Fibroblast of skin of back (primary cell): ENCODE measurements at places on chromosomes 7 and 10.

DNA sequence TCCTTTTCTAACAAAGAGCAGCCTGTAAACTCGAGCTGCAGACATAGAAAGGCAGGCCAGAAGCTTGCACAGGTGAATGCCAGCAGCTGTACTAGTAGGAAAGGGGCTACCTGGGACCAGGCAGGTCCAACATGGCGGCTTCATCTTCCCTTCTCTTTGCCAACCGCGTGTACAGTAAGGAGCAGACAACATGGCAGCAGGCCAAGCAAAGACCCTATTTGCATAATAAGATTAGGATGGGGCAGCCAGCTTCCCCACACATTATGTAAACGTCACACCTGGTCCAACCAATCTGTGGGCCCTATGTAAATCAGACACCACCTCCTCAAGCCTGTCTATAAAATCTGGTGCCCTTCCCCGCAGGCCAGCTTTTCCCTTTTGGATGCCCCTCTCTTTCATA is 1186.5 kb upstream of the AUTS2 start:
- DNase-seq: no peak

DNA sequence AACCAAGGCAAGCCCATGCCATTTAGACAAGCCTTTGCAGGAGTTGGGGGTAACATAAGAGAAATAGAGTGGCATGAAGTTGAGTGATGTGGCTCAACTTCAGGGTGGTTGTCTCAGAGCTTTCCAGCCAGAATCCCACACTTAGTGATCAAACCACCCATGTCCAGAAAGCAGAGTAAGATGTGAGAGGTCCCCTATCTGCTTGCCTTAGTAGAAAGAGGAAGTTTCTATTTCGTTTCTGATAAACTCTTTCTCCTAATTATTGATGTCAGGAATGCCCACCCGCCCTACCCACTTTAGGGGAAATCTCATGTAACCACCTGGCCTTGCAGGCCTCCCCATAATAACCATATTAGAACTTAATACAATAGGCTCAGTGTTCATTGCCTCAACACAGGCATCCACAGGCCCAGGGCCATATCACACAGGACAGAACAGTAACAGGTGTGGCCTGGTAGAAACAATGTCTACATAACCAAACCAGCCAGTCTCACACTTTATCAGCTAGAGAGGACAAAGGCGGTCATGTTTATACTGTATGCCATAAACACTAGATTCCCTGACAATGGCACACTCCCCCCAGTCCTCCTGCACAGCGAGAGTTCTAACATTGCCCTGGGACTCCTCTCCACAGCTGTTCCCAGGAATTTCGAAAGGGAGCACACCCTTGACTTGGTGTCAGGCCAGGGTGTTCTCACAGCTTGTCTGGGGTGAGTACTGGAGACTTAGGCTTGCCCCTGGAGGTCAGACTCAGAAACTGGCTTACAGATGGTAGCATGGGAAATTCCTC is 364.4 kb downstream of the CXCL12 start:
- DNase-seq: no peak

GRCh38 chr7:64774204-64774842 is 19.9 kb upstream of the ZNF138 start:
- DNase-seq: no peak

DNA sequence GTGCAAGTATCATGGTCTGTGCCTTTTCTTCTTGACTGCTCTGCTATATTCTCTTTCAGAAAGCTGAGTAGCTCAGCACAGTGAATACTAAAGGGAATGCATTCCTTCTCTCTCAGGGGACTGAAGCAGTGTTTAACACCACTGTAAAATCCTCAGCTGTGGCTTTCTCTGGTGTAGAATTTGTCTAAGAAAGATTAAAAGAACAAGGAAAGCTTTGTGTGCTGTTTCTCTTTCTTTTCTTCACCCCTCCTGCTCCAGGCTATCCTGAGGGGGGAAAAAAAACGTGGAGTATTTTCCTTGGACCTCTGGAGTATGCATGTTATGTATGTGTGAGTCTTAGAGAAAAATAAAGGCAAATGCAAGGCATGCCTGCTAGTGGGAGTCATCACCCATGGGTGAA is 383.9 kb downstream of the AUTS2 start:
- peak; percentile 86 for DNase-seq

DNA sequence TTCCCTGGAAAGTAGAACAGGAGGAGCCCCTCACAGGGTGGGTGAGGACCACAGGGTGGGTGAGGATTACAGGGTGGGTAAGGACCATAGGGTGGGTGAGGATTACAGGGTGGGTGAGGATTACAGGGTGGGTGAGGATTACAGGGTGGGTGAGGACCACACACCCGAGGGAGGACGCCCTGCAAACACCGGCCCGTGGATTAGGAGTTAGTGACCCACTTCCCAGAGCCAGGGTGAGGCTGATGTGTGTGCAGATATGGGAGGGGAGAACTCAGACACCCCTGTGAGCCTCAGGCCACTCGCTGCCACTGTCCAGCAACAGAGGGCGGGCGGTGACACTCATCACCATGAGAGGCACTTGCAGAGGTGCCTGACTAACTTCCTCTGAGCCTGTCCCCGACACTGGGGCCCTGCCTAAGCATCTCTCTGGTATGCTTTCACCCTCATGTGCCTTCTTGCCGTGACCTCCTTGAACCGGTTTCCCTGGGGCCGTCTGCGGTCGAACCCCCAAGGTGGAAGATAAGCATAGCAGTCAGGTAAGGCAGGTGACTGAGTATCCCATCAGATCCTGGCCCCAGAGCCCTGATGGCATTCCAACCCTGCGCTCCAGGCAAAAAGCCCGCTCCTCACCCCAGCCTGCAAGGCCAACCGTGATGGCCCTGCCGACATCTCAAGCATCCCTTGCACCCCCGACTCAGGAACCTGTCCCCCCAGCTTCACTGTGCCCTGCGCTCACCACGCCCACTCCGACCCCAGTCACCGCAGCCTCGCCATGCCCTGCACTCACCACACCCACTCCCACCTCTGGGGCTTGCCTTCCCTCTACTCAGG is 74.1 kb downstream of the FAM53B start:
- no peak for DNase-seq

- no peak for DNase-seq
Observed at GRCh38 chr10:91051829-91052228, 130.9 kb upstream of the ANKRD1 start.

DNA sequence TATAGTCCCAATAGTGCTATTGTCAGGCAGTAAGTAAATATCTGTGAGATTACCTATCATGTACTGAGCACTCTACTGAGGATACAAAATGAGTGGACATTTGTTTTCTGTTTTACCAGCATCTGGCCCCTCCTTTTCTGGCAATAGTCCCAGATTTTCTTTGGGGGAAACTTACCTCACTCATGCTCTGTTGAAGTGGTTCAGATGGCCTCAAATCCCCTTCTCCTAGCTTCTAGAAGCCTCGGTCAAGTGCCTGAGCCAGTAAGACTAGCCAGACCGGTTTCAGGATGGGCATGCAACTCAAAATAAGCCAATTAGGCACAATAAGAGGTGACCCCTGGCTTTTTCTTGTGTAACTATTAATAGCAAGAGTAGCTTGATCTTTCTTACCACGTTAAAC is 19.7 kb downstream of the TRDMT1 start:
- no peak for DNase-seq

- DNase-seq: no peak
Observed at GRCh38 chr7:99194301-99194700, 13.6 kb downstream of the KPNA7 start.

- peak; percentile 24 for DNase-seq
Observed at GRCh38 chr10:24118246-24118645, 90.7 kb upstream of the KIAA1217 start.

- DNase-seq: no peak
Observed at GRCh38 chr7:151891182-151891581, 14.3 kb upstream of the PRKAG2 start.

DNA sequence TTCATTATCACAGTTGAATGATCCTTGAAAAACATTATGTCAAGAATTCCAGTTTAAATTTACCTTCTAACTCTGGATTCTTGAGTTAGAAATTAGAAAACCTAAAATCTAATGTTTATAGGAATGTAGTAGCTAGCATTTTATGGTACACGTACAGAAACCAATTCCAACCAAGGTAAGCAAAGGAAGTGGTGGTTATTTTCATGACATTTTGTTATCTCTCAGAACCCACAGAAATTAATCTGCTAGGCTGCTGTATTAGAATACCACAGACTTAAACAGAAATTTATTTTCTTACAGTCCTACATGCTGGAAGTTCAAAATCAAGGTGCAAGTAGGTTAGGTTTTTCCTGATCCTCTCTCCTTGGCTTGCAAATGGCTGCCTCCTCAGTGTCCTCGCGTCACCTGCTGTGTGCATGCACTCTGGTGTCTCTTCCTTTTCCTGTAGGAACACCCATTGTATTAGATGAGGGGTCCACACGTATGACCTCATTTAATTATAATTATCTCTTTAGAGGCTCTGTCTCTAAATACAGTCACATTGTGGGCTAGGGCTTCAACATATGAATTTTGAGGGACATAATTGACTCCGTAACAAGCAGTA is 8.5 kb upstream of the CSTF2T start:
- no peak for DNase-seq

DNA sequence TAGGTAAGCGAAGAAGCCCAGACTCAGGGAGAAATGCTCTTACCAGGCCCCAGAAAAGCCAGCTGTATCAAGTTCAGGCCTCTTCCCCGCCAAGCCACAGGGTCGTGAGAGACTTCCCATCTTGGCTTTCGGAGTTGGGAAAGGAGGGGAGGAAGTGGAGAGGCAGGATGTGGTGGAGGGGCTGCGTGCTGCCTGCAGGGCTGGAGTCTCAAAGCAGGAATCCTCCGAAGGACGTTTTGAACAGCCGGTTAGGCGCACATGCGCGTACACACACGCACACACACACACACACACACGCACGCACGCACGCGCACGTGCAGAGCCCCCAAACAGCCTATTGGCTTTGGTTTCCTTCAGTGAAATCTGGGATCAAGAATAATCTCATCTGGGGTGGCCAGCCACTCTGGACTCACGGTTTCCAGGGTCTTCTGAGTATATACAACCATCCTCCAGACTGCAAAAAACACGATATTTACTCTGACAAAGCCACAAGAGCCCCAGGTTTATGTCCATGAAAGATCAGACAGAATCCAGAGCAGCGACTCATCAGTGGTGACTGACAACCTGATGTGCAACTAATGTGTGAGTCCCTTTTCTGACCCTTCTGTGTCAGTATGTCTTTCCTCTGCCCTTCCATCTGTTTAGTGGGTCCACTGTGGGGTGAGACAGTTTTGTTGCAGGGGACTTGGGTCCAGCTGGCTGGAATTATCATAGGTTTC is 115.0 kb upstream of the ZNF438 start:
- peak; percentile 87 for DNase-seq

- peak; percentile 21 for DNase-seq
Observed at GRCh38 chr10:118753331-118754228, 1.2 kb downstream of the CACUL1 start.

DNA sequence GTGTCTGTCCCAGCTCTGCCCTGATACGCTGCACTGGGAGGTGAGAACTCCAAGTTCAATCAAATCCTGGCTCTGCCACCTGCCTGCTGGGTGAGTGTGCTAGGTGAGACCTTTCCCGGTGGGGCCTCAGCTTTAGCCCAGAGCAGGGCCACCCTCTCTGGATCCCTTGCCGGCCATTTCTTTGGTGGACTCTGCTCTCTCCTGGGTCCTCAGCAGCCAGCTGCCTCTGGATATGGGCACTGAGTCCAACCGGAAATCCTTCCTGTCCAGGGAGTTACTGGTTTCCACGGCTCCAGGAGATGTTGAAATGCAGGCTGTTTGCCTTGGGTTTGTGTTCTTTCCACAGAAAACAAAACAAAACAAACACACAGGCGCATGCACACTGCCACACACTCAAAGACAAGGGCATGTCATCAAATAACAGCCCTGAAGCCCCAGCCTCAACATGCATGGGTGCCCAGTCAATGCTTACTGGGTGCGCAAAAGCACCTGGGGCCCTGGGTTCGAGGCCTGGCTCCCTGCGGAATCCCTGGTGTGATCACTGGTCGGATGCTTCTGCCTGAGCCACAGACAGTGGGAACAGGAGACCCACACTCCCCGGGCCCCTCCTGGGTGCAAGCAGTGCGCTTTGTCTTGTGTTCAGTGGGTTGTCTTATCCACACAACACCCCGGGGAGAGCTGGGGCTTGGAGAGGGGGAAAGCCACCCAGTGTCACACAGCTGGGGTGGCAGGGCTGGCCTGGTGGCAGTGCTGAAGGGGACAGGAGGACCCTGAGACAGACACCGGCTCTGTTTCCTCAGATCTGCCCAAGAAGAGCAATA is 33.1 kb downstream of the PPIF start:
- DNase-seq: peak; percentile 67

DNA sequence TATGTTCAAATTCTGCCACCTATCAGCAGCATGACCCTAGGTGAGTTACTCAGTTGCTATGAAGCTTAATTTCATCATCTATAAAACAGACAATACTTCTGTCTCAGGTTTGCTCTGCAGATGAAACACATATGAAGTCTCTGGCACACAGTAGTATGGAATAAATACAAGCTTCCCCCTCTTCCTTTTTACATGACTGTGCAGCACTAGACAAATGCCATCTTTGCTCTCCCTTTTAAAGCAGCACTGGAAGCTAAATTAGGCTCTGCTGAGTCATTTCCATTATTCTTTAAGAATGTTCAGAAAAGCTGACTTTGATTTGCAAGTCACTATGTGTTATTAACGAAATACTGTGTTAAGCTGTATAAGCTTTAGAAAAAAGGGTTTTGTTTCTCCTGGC is 40.7 kb upstream of the ANAPC16 start:
- DNase-seq: peak; percentile 68

DNA sequence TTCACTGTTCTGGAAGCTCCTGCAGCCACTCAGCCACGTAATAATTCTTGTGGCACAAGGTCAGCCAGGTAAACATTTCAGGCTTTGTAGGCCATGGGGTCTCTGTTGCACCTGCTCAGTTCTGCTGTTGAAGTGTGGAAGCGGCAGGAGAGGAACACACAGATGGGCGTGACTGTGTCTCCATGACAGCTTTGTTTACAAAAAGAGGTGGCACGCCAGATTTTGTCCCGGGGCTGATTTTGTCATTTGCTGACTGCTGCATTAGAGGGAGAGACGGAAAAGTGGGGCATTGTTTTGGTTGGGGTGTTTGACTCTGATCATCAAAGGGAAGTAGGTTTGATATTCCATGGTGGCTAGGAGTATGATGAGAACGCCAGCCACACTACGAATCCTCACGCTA is 103.1 kb downstream of the PRKAG2 start:
- DNase-seq: no peak

DNA sequence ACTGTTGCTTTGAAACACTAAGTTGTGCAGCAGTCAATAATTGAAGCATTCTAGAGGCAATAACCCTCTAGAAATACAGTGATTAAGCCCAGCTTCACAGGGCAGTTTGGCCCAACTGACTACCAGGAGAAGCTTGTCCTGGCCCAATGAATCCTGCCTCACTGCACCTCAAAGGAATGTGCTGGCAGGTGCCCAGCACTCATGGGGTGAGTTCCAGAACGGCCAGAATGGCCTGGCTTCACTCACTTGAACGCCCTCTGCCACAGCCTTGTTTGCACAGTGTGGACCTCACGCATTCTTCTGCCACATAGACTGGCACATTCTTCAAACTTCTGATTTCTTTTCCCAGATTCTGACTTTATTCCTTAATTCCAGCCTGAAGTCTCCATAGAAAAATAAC is 6.6 kb upstream of the ITIH2 start:
- DNase-seq: no peak

- peak; percentile 87 for DNase-seq
Observed at GRCh38 chr10:104329735-104330134, 8.5 kb downstream of the ITPRIP start.

- DNase-seq: no peak
Observed at GRCh38 chr10:52814506-52814905, 41.9 kb upstream of the MBL2 start.
